ENCODE measurements at places on chromosomes 3 and 15.
A peak's percentile ranks its signal among the peaks of the same experiment; 100 is the strongest.

DNA sequence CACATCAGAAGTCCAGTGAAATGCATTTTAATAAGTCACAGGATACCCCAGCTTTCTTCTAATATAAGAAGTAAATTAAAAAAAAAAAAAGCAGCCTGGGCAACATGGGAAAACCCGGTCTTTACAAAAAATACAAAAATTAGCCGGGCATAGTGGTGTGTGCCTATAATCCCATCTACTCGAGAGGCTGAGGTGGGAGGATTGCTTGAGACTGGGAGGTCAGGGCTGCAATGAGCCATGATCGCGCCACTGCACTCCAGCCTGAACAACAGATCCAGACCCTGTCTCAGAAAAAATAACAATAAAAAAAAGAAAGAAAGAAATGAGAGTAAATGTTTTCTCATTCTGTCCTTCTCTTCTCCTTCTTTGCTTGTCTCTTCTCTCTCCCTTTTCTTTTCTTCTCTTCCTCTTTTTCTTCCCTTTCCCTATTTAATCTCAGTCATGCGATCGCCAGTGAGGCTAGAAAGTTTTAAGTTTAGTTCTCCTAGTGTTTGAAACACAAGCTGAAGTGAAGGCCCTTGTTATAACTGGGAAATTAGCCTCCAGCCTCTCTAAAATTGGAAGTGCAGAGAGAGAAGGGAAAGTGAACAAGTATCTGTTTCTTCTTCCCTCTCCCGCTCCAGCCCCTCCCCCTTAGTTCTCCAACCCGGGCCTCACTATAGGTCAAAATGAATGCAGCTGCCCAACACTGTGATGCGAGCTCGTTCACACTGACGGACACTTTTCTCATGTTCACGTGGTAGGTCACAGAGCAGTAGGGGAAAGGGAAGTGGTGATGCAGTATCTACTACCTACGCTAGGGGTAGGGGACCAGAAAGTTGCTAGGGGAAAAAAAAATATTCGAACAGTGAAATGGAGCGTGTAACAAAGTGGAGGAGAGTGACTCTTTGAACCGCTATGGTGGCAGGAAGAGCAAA, 23.5 kb upstream of the TSC22D2 start:
- DNase-seq = no peak

DNA sequence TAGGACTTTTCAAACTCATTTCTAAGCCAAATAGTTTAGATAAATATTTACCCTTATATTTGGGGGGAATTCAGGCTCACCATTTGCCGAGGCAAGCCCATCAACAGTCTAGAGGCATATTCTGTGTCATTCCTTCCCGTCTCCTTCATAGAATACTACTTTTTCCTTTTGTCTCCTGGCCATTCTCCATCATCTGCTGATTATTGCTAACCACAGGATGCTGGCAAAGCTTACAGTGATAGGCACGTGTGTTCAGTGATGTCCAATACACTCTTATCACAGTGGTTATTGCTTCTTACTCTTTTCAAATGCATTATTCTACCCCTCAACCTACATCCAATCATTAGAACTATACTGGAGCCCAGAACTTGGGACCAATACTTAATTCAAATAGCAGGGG, 130.6 kb upstream of the ZBED2 start:
- no peak for DNase-seq

DNA sequence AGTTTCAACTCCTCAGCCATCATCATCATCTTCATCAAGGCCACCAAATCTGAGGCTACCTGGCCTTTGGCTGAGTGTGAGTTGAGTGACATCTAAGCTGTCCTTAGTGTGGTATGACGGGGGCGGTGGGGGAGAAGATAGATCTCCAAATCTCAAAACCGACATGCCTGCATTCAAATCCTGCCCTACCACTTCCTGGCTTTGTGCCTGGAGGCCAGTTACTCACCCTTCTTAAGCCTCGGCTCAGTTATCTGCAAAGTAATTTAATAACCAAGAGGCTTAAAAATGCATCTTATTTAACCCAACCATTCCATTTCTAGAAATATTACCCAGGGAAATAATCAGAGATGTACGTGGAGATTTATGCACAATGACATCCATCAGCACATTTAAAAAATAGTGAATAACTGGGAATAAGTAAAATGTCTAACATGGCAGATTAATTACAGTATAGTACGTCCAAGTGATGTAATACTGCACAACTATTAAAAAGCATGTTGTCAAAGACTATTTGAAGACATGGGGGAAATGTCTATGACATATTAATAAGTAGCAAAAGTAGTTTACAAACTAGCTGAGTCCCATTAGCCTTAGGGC, 167.4 kb downstream of the NTRK3 start:
- DNase-seq = no peak

GRCh38 chr3:43606284-43606683, 15.5 kb downstream of the ANO10 start:
- DNase-seq = no peak

- DNase-seq = no peak
These were observed 48.0 kb upstream of the UMPS start for GRCh38 chr3:124682263-124682662.

- DNase-seq = no peak
These were observed 64.2 kb upstream of the POLG start for GRCh38 chr15:89398896-89399237.

DNA sequence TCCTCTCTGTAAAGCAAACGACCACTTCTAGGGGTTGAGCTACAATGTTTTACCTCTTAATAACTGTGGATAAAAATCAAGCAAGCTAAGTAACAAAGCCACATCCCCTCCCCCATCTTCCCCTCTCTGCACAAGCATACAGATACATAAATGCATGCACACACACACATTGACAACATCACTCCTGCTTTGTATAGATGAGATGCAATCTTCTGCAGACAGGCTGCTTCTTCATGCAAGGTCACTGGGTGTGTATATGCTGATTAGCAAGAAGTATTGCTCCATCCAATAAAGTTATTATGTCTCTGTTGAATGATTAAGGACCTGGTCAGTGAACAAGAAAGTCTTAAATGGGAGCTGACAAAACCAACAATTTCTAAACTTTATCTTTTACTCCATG, 8.8 kb upstream of the ATP11B start:
- no peak for DNase-seq

DNA sequence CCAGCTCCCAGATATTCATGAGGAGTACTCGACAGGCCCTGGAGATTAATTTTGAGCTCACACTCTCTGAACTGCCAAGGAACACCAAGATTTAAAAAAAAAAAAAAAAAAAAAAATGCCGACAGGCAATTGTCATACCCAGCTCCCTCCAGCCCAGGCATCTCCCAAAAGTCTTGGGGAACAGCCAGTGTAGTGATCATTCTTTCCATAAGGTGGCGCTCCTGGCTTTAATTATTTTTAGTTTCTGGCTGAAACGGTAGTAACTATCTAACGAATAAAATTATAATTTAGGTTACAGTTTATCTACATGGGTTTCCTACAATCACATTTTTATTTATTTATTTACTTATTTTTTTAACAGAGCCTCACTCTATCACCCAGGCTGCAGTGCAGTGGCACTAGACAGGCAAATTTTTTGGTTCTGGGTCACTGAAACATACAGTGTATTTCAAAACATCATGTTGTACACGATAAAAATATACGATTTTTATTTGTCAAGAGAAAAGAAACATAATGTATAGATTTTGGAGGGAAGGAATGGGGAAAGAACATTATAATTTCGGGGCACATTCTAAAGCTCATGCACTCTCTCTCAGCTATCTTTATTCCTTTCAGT, 157.3 kb downstream of the ADAMTS9 start:
- DNase-seq = peak; percentile 29

GRCh38 chr3:53865732-53866499, 16.0 kb downstream of the ACTR8 start:
- no peak for DNase-seq

- no peak for DNase-seq
These were observed 13.0 kb upstream of the MANF start for GRCh38 chr3:51371943-51372557.
